ENCODE measurements at places on chromosomes 1 and 21. TPM values are rescaled to one million over a fixed set of nuclear protein-coding genes. Genes with fewer than 3 reads are reported as not detected.

Gene TFF2
- total RNA-seq, result not detected

DNA sequence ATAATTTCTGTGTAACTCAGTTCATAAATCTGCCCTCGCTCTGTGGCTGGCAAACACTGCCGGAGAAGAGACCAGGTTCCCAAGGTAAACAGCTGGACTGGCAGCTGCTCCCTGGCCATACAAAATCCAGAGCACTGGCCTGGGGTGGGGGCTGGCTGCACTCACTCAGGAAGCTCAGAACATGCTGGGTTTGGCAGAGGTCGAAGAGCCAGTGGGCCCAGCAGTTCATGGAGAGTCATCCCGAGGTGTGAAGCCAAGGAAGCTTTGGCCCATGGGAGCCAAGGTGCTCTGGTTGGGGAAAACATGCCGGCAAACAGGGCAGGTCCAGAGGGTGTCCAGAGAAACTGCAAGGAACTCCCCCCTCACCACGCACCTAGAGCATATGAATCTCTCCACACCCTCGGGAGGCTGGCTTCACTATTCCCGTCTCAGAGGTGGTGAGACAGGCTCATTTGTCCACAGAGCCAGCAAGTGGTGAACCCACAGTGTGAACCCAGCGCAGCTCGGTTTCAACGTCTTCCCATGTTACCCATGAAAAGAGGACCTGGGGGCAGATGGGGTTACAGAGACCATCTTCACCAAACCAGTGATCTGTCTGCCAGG lies 102.4 kb downstream of the DMRTB1 start:
- no peak for DNase-seq

DNA sequence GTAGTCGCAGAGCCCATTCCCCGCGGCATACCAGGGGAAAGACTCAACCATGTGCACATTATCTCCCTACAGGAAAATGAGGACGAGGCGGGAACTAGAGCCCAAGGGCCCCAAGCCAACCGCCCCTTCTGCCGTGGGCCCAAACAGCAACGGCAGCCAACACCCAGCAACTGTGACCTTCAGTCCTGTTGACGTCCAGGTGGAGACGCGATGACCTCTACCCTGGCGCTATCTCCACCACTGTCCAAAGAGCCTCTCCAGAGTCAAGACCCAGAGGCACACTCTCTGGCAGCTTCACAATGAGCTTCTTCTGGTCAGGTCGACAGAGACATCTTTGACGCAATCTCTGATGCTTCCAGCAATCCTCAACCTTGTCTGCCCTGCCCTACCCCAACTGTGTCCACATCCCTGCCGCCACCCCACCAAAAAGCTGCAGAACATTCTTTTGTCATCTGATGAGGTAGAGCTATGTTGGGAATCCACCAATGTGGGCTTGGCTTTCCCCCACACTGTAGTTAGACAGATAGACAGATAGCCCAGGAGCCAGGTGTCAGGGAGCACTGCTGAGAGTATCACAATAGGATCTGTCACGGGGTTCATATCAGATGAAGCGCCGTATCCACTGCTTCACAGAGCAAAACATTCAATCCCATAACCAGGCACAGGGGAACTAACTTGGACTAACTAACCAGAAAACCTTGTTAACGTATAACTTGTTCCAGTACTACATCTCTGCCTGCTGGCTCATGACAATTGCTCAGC lies 37.4 kb upstream of the SRRM1 start:
- no peak for DNase-seq

GRCh38 chr1:175157200-175157599 lies 35.4 kb downstream of the KIAA0040 start:
- DNase-seq, result no peak

All from epithelial cell of proximal tubule (primary cell).